Activated CD4-positive, alpha-beta T cell treated with anti-CD3 and anti-CD28 coated beads, Interleukin-2, amount 10 ng/mL, durations not matched to agents 7 days and 5 days (primary cell): ENCODE measurements at places on chromosomes 1 and 21.

DNA sequence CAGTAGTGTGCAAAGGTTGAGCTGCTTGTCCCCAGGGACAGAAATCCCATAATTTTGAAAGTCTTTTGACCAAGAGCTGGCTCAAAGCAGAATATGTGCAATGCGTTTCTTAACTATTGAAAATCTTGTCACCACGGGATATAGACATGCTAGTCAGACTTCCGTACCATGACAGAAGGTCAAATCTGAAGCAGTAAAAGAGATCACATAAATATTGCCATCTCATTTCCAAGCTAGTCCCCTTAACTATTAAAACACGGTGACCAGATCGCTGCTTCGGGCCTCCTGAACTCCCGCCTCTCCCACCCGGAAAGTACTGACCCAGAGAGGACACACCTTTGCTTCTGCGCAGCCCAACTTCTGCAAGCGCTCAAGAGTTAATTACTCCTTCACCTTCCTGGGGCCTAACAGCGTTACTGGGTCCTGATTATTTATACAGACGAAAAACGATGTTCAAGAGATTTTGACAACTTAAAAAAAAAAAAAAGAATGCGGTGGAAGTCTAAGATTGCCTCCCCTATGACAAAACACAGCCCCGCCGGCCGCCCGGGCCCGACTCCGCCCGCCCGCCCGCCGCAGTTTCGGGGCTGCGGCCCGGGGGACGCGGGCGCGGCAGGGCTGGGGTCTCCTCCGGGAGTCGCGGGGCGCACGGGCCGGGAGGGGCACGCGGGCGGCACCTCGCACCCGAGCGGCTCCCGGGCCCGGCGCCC is 692 bp downstream of the SORT1 start:
- DNase-seq: no peak

GRCh38 chr1:114355240-114355639 is 155.8 kb downstream of the TRIM33 start:
- DNase-seq: no peak

DNA sequence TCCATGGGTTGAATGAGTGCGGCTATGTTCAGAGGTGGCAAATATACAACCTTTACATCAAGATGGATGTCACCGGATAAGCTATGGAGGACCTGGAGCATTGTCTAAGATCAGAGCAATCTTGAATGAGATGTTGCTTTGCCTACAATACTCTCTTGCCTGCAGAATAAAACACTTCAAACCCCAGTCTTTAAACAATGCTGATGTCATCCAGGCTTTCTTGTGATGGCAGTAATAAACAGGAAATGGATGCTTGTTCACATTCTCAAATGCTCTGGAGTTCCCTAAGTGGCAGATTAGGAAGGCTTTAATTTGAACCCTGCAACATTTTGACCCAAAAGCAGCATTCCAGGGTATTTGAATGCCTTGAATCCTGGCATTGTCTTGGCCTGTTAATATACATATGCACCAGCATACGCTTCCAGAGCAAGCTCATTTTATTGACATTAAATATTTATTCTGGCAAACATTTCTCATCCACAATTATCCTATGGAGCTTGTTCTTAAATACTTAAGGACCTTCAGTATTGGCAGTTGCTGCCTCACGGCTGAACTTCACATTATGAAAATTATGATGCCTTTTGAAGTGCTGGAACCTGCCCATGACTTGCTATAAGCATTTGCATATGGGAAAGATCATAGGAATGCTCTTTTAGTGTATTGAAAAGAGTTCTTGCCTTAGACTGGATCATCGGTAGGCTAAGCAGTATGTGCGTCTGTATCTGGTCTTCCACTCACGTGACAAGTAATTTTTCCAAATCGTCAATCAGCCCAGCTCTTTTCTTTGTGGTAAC is 422.7 kb downstream of the SIPA1L2 start:
- no peak for DNase-seq

- no peak for DNase-seq
Observed at GRCh38 chr1:3405974-3406867, 48.2 kb upstream of the ARHGEF16 start.

GRCh38 chr1:18714404-18715175 is 83.9 kb downstream of the PAX7 start:
- DNase-seq: no peak

DNA sequence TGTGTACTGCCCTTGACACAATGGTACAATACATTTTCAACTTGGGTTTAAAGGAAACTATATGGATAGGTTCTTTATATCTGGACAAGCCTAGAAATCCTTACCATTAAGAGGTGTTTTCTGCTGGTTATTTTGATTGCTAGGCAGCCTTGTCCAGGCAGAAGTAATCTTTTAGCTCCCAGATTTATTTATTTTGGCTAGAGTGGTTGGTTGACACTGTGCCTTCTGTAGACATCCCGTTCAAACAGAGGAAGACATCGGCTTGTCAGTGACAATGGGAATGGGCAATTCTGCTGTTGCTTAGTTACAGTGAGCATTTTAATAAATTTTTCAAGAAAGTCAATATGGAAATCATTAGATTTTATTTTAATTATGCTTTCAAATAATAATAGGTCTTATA is 138.8 kb downstream of the VPS13D start:
- no peak for DNase-seq

- DNase-seq: no peak
Observed at GRCh38 chr1:31765041-31765467, 914 bp upstream of the ADGRB2 start.

DNA sequence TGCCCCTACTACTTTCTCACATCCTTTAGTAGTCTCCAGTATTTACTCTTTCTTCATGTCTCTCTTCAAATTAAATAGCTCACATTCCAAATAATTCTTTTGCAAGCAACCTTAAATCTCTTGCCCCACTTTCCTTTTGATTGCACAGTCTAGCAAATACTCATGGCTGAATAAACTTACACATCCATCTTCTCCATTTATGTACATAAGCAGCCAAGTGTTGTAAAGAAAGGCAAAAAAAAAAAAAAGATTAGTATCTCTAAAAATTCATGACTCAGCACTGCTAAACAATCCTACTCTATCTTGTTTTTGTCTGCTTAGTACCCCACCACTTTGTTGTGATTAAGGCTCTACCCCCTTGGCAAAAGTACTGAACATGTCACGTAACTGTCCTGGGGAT is 42.6 kb downstream of the F13B start:
- DNase-seq: no peak

- no peak for DNase-seq
Observed at GRCh38 chr1:113439277-113439670, 49.0 kb downstream of the MAGI3 start.

DNA sequence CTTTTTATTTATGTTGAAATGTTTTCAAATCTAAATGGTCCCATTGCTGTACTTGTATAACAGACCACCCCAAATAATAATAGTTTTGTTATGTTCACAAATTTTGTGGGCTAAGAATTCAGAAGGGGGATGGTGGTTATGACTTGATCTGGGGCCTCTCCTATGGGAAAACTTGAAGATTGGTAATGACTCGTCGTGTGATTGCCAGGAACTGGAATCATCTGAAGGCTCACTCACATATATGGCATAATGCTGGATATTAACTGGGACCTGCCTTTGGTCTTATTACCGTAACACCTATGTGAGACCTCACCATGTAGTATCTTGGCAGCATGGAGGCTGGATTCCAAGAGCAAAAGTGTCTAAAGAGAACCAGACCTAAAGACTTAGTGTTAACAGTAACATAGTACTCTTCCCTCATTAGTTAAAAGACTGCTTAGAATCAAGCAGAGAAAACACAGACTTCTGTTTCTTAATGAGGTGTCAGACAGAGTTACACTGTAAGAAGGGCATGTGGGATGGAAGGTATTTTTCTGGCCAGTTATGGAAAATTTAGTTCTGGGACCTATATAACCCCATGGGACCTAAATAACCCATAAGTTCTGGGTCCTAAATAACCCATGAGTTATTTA is 11.9 kb downstream of the LYPLAL1 start:
- DNase-seq: no peak

DNA sequence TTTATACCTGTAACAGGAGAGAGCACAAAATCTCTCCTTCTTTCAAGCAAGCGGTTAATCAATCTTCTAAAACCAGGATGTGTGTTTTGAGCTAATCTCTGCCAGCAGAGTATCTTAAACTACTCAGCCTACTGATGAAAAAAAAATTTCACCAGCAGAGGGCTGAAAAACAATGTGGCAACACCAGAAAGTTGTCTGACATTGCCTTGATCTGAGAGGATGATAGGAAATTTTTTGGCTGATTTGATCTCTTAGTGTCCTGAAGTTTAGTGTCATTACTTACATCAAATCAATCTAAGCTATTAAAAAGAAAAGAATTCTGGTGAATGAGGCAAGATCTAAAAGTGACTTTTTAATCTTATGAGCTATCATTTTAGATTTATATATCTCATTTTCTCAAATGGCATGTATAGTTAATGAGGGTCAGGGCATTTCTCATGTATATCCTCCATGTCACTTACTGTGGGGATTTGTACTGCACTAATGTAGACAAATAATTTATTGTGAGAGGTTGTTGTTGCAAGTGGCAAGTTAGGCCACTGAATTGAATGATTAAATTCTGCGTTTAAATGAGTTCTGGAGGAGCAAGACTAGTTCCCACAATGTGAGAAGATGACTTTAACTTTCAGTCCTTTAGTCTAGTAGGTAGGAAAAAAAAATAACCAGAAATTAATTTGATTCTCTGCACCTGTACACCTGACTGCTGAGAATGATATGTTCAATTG is 10.9 kb downstream of the ADAMTS1 start:
- DNase-seq: no peak

DNA sequence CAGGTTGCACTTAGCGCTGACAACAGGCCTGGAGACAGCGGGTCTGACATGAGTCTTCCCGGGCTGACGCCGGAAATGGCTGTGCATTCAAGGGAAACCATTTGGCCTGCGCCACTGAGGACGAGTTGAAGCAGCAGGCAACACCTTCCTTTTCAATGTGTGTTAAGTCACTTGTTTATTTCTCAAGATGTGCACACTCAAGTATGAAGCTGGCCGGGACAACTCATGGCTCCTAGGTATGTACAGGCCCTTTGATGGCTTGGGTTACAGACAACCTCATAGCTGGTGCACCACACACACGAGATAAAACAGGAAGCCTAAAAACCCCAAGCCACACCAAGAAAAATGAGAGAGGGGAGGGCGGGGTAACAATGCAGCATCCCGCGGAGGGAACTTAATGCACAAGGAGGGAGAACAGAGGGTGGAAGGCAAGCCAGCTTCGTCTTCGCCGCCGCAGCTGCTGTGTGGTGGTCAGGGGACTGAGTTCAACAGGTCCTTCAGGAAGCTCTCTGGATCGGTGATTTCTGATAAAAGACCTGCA is 118.0 kb upstream of the IFFO2 start:
- peak; percentile 89 for DNase-seq
